ENCODE measurements at places on chromosomes 5 and 9.

DNA sequence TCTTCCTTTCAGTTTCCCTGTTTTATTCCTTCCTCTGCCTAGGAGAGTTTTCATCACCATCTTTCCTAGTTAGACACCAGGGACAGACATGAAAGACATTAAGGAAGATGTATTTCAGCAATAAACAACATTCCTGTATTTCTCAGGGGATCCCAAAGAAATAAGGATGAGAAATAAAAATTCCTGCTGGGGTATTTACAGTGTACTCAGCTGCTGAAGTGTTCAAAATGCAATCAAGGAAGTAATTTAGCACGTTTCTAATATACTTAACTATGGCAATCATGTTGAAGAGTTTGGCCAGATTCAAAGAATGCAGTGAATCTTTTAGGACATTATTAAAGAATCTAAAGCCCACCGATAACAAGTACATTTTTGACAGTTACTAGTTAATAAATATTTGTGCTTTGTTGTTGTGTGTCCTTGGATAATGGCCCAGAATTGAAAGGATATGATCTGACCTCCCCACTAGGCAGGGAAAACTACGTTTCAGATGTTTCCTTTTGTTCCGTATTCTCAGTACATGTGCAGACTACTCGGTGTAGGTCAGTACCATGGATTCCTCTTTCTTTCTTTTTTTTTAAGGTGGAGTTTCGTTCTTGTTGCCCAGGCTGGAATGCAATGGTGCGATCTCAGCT lies 46.8 kb downstream of the INIP start:
- no peak for DNase-seq

GRCh38 chr9:91178281-91179236 lies 183.2 kb downstream of the AUH start:
- DNase-seq: no peak

DNA sequence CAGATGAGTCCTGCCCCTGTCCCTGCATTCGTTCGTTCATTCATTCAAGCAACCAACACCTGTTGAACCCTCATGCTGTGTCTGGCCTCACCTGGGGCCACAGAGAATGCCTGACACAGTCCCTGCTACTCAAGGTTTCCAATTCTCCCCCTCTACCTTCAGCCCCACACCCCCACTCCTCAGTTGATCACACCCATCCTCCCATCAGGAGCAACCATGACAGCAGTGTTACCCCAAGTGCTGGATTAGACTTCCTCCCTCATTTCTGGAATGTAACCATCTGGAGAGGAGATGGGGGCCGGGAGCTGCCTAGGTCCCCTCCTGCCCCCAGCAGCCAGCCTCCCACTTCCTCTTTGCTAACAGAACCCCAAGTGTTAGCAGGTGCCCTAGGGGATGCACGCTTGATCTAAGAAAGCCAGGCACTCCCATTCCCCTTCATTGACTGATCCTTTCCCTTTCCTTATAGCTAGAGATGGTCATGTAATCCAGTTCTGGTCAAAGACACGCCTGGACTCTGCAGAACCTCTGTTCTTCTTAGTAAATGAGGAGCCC lies 57.2 kb downstream of the SMIM23 start:
- no peak for DNase-seq

DNA sequence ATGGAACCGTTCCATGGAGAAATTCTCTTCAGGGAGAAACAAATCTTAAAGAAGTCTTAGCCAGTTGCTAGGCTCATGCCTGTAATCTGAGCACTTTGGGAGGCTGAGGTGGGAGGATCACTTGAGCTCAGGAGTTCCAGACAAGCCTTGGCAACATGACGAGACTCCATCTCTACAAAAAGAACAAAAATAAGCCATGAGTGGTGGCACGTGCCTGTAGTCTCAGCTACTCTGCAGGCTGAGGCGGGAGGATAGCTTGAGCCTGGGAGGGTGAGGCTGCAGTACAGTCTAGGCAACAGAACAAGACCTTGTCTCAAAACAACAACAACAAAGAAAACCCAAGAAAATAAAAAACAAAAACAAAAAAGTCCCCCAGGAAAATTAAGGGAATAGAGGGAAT lies 8.2 kb downstream of the HSPB3 start:
- DNase-seq: no peak

DNA sequence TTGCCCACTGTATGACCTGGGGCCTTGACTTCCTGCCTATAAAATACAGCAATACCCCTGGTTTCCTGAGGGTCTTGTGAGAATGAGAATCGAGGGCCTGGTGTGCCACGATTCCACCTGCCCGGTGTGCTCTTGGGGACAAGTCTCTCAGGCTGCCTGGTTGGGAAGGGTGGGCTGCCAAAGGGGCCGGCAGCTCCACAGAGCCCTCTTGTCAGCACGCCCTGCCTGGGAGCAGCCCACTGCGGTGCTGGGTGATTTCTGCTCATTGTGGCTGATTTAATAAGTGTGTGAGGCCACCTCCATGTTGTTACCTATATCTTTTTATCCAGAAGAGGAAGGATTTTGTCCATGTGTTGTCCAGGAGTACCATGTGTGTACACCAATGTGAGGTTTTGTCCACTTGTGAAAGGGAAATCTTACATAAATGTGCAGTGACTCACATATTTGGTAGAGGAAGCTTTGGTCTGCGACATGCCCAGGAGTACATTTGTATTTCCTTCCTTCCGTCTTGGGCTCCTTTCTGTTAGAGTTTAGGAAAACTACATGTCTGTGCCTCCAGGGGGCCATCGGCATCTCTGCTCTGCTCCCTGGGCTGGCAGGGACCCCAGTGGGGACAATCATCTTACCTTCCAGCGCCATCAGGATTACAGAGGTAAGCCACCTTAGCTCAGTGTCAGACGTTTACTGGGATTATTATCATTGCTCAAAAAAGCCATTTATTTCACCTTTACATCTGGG lies 108.6 kb downstream of the PHF2 start:
- no peak for DNase-seq

Data from stimulated activated CD4-positive, alpha-beta T cell treated with anti-CD3 and anti-CD28 coated beads, Interleukin-12 subunit alpha, Interleukin-12 subunit beta, amount 100 ng/mL, for 24 hours (primary cell).